ENCODE measurements at places on chromosomes 1 and 21. TPM values are rescaled to one million over a fixed set of nuclear protein-coding genes. Genes with fewer than 3 reads are reported as not detected.
A peak's percentile ranks its signal among the peaks of the same experiment; 100 is the strongest.

The APOBEC4 gene
- total RNA-seq, result 0.34 TPM

The EDARADD gene
- total RNA-seq, result 4.9 TPM

The LRIF1 gene
- 12.8 TPM for total RNA-seq

The CA6 gene
- total RNA-seq, result not detected

The PKLR gene
- not detected for total RNA-seq

The LCE6A gene
- not detected for total RNA-seq

The GNG4 gene
- 47.7 TPM for total RNA-seq

The SPRR2E gene
- total RNA-seq, result not detected

DNA sequence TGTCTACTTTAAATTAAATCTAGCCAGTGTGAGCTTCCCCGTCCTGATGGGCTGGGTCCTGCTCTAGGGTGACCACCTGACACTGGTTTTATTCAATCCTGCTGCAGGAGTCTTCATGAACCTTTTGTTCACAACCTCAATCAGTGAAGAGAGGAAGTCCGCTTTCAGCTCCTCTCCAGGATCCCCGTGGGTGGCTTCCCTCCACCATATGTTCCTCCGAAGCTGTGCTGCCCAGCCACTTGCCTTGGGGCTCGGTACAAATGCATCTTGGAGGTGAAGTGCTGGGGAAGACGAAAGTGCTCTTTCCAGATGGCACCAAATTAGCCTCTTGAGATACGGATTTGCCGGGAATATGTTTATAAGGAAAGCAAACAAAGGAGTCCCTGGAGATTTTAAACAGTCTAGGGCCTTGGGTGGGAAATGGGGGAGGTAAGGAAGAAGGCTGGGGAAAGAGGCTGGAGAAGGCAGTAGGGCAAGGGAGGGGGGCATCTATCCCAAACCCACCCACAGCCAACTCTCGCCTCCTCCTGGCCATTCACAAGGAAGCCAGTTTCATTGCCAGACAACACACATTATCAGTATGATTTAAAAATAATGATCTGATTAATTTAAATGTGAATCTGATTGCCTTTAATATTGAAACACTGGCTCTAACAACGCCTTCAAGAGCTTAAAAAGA is 430.8 kb downstream of the DISC1 start:
- H3K27me3 ChIP-seq, result no peaks in the 10 kb centered on the region
- H3K36me3 ChIP-seq, result no peaks in the 10 kb centered on the region
- no peaks in the 10 kb centered on the region for H3K4me1 ChIP-seq
- H3K4me3 ChIP-seq, result no peak overlapping the region
- no peak overlapping the region for H3K27ac ChIP-seq

- no peak overlapping the region for H3K4me3 ChIP-seq
- H3K36me3 ChIP-seq, result no peaks in the 10 kb centered on the region
- H3K27me3 ChIP-seq, result no peaks in the 10 kb centered on the region
- no peak overlapping the region for H3K27ac ChIP-seq
- DNase-seq, result peak; percentile 14
Measured at GRCh38 chr1:240946926-240947325, 335.0 kb upstream of the GREM2 start.

GRCh38 chr21:33229784-33230544 is at the start of gene IFNAR2:
TSS of gene IFNAR2 (plus strand) at chr21:33229938. CDS start at chr21:33241923, 11,985 bp downstream.
- peak within 1 kb of the TSS; percentile 96 for H3K4me3 ChIP-seq
- peak; percentile 63 for DNase-seq
- H3K27me3 ChIP-seq, result no peaks in the 10 kb centered on the region
- peak within 1 kb of the TSS; percentile 84 for H3K27ac ChIP-seq

- no peak overlapping the region for H3K4me3 ChIP-seq
- no peak overlapping the region for H3K27ac ChIP-seq
- DNase-seq, result no peak
- H3K4me1 ChIP-seq, result no peaks in the 10 kb centered on the region
- H3K36me3 ChIP-seq, result no peaks in the 10 kb centered on the region
Measured at GRCh38 chr21:36543924-36544323, 64.0 kb upstream of the CLDN14 start.

DNA sequence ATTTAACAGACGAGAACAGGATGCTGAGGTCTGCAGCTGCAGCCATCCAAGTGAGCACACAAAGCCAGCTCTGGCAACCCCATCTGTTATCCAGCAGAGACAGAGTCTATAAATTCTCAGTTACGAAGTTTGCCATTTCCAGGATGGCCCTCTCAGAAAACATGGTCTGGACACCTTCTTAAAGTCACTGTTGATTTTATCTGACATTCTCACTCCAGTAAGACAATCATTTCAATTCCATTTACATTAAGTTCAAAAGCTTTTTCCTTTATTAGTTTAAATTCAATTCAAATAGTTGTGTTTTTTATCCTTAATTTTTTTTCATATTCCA is 125.5 kb downstream of the DMRTB1 start:
- H3K4me3 ChIP-seq, result no peak overlapping the region
- H3K36me3 ChIP-seq, result no peaks in the 10 kb centered on the region
- H3K4me1 ChIP-seq, result no peaks in the 10 kb centered on the region

GRCh38 chr1:14949836-14950713 is 203.5 kb upstream of the TMEM51 start:
- no peaks in the 10 kb centered on the region for H3K36me3 ChIP-seq
- H3K27me3 ChIP-seq, result no peaks in the 10 kb centered on the region
- H3K4me3 ChIP-seq, result no peak overlapping the region
- DNase-seq, result no peak
- no peak overlapping the region for H3K27ac ChIP-seq

- no peaks in the 10 kb centered on the region for H3K4me1 ChIP-seq
- H3K4me3 ChIP-seq, result no peak overlapping the region
- DNase-seq, result no peak
- no peaks in the 10 kb centered on the region for H3K27me3 ChIP-seq
Measured at GRCh38 chr1:100658716-100659026, 60.9 kb upstream of the VCAM1 start.

- H3K27me3 ChIP-seq, result no peaks in the 10 kb centered on the region
- no peak overlapping the region for H3K4me3 ChIP-seq
- H3K27ac ChIP-seq, result no peak overlapping the region
- H3K36me3 ChIP-seq, result no peaks in the 10 kb centered on the region
- DNase-seq, result no peak
Measured at GRCh38 chr1:96515430-96515829, 206.2 kb upstream of the PTBP2 start.

DNA sequence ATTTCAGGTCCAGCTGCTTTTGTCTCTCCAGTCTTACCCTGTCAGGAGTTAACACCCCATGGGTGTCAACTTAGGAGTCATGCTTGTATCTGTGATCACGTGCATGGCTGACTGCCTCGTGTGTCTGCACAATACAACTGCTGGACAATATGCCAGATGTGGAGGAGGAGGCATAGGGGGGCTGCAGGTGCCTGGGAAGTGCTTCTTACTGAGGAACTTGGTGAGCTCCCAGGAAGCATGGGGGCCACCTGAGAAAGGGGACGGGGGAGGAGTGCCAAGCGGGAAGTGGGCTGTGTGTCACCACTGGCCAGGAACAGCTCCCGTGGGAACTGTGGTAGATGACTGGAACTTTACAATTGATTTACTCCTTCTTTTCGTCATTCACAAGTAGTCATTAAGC is 9.5 kb downstream of the RHEX start:
- no peak overlapping the region for H3K27ac ChIP-seq
- DNase-seq, result no peak
- no peak overlapping the region for H3K4me3 ChIP-seq
- no peaks in the 10 kb centered on the region for H3K27me3 ChIP-seq
- no peaks in the 10 kb centered on the region for H3K4me1 ChIP-seq

DNA sequence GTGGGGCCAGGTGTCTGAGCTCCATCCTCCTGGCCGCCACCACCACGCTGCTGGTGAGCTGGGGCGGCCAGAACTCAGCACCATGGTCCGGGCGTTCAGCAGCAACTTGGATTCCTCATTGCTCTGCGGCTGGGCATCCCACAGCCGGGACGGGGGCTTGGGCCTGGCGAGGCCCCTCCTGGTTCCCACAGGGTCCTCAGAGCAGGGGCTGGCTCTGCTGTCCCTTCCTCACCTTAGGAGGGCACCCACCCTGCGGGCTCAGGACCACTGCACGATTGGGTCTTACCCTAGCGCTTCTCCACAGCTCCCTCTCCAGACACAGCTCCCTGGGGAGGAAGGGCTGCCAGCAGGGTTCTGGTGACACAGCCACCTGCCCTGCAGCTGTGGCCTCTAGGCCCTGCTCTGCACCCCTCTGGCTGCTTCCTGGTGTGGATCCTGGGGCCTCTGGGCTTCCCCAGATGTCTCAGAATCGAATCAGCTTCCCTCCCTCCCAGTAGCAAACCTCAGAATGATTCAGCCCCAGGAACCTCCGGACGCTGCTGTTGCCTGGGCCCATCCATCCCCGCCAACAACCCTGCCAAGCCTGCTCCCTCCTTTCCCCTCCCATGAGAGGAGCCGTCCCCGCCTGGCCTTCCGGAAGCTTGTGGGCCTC is 25.0 kb downstream of the CRYAA start:
- no peaks in the 10 kb centered on the region for H3K27me3 ChIP-seq
- H3K4me1 ChIP-seq, result peaks cover 5% of the 10 kb centered on the region
- no peak overlapping the region for H3K4me3 ChIP-seq
- no peaks in the 10 kb centered on the region for H3K36me3 ChIP-seq
- peak; percentile 51 for DNase-seq

- H3K36me3 ChIP-seq, result no peaks in the 10 kb centered on the region
- no peak overlapping the region for H3K27ac ChIP-seq
- H3K4me3 ChIP-seq, result no peak overlapping the region
- H3K4me1 ChIP-seq, result no peaks in the 10 kb centered on the region
Measured at GRCh38 chr1:179929955-179930798, 24.4 kb upstream of the CEP350 start.

- no peaks in the 10 kb centered on the region for H3K36me3 ChIP-seq
- H3K4me3 ChIP-seq, result no peak overlapping the region
- no peaks in the 10 kb centered on the region for H3K27me3 ChIP-seq
- H3K27ac ChIP-seq, result peak overlapping the region; percentile 46
- no peaks in the 10 kb centered on the region for H3K4me1 ChIP-seq
- peak; percentile 58 for DNase-seq
Measured at GRCh38 chr1:99808391-99809115, 41.6 kb upstream of the AGL start.

- no peak overlapping the region for H3K4me3 ChIP-seq
- no peaks in the 10 kb centered on the region for H3K4me1 ChIP-seq
- H3K36me3 ChIP-seq, result no peaks in the 10 kb centered on the region
- peaks cover 3% of the 10 kb centered on the region for H3K27me3 ChIP-seq
Measured at GRCh38 chr1:228365271-228366061, 41.2 kb downstream of the TRIM11 start.

GRCh38 chr1:155113450-155113980 is 14.2 kb upstream of the EFNA1 start:
- no peak overlapping the region for H3K27ac ChIP-seq
- H3K36me3 ChIP-seq, result no peaks in the 10 kb centered on the region
- no peaks in the 10 kb centered on the region for H3K4me1 ChIP-seq
- H3K4me3 ChIP-seq, result no peak overlapping the region
- no peak for DNase-seq

GRCh38 chr21:29342363-29342957 is 43.7 kb downstream of the BACH1 start:
- H3K27ac ChIP-seq, result no peak overlapping the region
- H3K27me3 ChIP-seq, result no peaks in the 10 kb centered on the region
- H3K36me3 ChIP-seq, result no peaks in the 10 kb centered on the region
- no peak for DNase-seq
- no peaks in the 10 kb centered on the region for H3K4me1 ChIP-seq
